OCI-LY7 (cell line): ENCODE measurements at places on chromosomes 1 and 21.

DNA sequence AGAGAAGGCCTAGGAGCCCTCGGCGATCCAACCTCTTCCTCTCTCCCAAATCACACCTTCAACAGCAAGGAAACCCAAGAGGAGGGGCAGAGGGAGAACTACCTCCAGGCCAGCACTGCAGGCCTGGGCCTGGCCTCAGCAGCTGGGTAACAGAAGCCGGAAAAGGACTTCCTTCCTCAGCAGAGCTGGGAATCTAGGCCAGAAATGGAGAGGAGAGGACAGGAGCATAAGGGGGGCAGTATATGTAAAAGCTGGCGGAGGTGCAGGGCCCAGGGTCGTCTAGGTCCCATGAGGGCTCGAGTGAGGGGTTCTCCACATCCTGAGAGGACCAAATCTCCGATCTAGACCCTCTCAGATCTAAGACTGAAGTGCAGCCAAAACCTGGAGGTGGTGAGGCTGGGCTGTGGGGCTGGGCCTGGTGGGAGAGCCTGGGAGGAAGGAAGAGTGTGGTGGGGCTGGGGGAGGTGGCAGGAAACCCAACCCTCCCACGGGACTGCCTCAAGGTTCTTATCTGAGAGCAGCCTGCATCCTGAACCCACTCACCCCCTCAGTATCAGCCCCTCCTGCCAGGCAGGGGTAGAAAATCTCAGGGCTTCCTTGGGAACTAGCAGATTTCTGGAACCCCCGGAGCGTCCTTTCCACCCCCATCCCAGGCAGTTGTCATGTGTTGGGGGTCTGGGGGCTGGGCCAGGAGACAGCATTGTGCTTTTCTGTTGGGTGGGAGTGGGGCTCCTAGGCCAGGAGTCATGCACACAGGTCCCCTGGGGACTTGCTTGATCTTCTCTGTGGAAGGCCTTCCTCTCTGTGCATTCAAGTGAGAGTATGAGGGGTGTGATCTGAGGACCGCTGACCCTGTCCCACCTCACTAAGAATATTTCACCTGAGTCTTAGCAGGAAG is 33.0 kb downstream of the PIK3C2B start:
- DNase-seq, result peak; percentile 65

DNA sequence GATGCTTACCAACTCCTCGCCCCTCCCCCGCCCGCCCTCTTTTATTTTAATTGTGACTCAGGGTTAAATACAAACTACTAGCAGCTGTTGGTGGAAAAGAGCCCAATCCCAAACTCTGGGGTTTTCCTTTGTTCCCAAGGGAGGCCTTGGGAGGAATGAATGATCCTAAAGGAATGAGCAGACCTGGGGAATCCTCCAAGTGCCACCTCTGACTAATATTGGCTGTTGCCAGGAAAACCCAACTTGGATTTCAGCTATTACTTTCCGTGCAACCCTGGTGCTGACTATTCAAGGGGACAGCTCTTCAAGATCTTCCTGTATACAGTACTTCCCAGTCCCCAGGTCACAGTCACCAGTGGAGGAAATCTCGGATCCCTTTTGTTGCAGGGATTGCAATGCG is 1.3 kb upstream of the S100A10 start:
- DNase-seq, result no peak

GRCh38 chr1:198391393-198392020 is 149.0 kb downstream of the ATP6V1G3 start:
- no peak for DNase-seq

DNA sequence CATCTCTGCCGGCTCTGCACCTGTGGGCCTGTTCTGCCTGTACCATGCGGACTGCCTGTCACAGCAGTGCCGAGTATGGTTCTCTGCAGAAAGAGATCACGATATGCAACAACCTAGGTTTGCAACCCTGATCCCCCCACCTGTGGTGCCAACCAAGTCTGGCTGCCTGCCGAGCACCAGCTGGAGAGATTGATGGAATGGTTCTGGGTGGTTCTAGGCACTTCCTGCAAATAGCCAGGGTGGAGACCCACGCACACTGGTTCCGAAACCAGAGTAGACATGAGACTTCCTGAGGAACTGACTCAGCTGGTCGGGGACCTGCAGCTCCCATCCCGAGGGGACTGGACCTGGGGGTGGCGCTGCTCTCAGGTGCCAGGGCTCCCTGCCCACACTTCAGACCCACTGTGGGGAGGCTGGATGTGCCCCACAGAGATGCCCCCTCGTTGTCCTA is 5.4 kb downstream of the TPRG1L start:
- no peak for DNase-seq

GRCh38 chr1:160425847-160426246 is 25.5 kb downstream of the VANGL2 start:
- DNase-seq, result no peak

GRCh38 chr1:223228931-223229528 is 86.0 kb upstream of the TLR5 start:
- no peak for DNase-seq

DNA sequence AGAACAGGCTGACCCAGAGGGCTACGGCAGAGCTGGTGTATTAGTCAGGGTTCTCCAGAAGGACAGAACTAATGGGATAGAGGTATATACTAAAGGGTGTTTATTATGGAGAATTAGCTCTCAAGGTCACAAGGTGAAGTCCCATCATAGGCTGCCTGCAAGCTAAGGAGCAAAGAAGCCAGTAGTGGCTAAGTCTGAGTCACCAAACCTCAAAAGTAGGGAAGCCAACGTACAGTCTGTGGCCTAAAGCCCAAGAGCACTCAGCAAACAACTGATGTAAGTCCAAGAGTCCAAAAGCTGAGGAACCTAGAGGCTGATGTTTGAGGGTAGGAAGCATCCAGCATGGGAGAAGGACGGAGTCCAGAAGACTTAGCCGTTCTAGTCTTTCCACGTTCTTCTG is 179.2 kb downstream of the BACH1 start:
- DNase-seq, result no peak

DNA sequence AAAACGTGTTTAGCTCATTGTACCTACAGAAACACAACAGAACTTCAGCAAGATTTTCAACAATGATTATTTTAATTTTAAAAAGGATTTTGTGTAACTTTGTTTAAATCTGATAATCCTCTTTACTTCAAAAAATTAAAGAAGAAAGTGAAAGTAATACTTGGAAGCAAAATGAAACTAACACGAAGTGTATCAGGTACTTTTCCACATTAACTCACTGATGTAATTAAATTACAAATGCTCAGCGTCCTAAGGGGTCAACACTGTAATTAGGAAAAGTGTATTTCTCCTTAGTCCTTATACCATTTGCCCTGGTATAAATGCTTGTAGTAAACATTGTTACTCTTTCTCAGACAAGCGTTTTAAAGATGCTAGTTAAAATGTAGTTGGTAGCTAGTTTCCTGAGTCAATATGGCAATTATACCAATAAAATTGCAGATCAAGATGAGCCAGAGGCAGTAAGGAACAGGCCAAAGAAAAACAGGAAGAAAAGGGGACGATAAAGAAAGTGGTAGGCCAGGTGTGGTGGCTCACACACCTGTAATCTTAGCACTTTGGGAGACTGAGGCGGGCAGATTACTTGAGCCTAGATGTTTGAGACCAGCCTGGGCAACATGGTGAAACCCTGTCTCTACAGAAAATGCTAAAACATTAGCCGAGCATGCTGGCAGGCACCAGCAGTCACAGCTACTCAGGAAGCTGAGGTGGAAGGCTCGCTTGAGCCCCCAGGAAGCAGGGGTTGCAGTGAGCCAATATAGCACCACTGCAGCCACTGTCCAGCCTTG is 553.0 kb downstream of the SMYD3 start:
- DNase-seq, result peak; percentile 71

DNA sequence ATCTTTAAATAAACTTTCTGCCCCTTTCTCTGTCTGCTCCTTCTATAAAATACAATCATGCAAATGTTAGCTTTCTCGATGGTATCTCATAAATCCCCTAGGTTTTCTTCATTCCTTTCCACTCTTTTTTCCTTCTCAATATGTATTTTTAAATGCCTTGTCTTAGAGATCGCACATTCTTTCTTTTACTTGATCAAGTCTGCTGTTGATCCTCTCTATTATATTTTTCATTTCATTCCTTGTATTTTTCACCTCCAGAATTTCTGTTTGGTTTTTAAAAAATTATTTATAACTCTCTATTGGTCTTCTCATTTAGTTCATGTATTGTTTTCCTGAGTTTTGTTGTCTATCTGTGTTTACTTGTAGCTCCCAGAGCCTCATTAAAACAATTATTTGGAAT is 36.0 kb downstream of the TNFSF4 start:
- no peak for DNase-seq

- DNase-seq, result no peak
These were observed 135.5 kb downstream of the SETD4 start for GRCh38 chr21:35924714-35925301.

- DNase-seq, result no peak
These were observed 66.7 kb downstream of the COL18A1 start for GRCh38 chr21:45471525-45472221.

DNA sequence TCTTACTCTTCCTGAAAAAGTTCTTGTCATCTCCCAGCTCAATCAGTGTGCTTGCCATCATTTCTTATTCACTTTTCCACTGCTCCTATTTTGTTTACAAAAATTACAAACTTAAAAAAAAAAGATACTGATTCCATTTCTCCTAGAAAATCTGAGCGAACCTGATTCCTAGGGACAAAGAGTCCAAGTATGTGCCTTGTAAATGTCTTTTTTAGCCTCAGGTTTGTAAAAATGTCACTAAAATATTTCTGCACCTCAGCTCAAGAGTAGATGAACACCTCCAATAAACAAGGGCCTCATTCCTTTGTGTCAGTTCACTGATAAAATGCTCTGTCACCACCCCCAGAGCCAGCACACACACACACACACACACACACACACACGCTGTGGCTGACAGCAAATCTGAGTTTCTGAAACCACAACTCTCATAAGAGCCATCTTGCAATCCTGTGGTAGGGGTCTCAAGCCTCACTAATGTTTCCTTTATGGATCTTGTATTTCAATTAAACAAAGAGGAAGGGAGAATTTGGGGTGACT is 299.2 kb downstream of the PBX1 start:
- no peak for DNase-seq
